Small intestine (tissue), 16 donors: ENCODE measurements at places on chromosomes 4 and X. TPM values are rescaled to one million over a fixed set of nuclear protein-coding genes. Genes with fewer than 3 reads are reported as not detected.

Gene RTL9
- 0.04 TPM for polyA plus RNA-seq

Gene MSANTD1
- 0.45 TPM for polyA plus RNA-seq

Gene MAGIX
- polyA plus RNA-seq, result 9.2 TPM

Gene PF4V1
- not detected for polyA plus RNA-seq

Gene NDNF
- 2.0 TPM for polyA plus RNA-seq

Gene SATL1
- polyA plus RNA-seq, result not detected

Gene TRAM1L1
- polyA plus RNA-seq, result 1.7 TPM

Gene CACNA1F
- polyA plus RNA-seq, result 1.7 TPM

Gene AKAP4
- not detected for polyA plus RNA-seq

Gene TCEAL8
- polyA plus RNA-seq, result 119 TPM

Gene DIAPH2
- polyA plus RNA-seq, result 6.0 TPM

Gene IQCM
- not detected for polyA plus RNA-seq

Gene SHISA3
- polyA plus RNA-seq, result 0.45 TPM

Gene GPRIN3
- 3.7 TPM for polyA plus RNA-seq

Gene KLHL5
- polyA plus RNA-seq, result 7.8 TPM

- no peak for DNase-seq
These were observed 317.9 kb downstream of the OPHN1 start for GRCh38 chrX:68115371-68115770.

GRCh38 chrX:53286171-53286570, 4.8 kb upstream of the IQSEC2 start:
- no peak for DNase-seq

- DNase-seq, result peak; percentile 10
These were observed 584.0 kb upstream of the TENM3 start for GRCh38 chr4:181659202-181659601.

DNA sequence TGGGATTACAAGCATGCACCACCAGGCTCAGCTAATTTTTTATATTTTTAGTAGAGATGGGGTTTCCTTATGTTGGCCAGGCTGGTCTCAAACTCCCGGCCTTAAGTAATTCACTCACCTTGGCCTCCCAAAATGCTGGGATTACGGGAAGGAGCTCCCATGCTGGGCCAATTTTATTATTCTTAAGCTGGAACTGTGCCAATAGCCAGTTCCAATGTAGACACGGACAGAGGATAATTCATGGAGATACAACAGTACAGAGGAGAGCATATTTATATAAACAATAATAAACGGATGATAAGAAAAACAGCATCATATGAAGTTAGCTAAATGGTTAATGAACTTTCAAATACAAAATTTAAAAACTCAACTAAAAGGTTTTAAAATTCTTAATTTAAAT, 87.8 kb downstream of the PPA2 start:
- no peak for DNase-seq

- DNase-seq, result no peak
These were observed 17.4 kb upstream of the PACRGL start for GRCh38 chr4:20682853-20683252.

DNA sequence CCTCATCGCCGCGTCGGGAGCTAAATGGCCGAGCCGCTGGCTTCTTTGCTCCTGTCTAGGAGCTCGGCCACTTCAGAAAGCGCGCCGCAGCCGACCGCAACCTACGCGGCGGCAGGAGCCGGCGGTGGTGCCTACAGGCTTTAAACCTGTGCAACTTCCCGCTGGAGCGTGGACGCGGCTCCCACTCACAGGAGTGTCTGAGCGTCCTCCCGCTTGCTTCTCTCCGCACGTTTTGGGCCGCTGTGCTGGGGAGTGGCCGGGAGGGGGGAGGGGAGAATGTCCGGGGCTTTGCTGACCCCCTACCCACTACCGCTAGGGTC, 1.0 kb downstream of the NHSL2 start:
- peak; percentile 2 for DNase-seq

DNA sequence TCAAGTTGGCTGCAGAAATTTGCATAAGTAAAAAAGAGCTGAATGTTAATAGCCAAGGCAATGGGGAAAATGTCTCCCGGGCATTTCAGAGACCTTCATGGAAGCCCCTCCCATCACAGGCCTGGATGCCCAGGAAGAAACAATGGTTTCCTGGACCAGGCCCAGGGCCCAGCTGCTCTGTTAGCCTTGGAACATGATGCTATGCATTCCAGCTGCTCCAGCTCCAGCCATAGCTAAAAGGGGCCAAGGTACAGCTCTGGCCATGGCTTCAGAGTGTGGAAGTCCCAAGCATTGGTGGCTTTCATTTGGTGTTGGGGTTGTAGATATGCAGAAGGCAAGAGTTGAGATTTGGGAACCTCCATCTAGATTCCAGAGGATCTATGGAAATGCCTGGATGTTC, 508.3 kb downstream of the SPRY1 start:
- DNase-seq, result no peak

DNA sequence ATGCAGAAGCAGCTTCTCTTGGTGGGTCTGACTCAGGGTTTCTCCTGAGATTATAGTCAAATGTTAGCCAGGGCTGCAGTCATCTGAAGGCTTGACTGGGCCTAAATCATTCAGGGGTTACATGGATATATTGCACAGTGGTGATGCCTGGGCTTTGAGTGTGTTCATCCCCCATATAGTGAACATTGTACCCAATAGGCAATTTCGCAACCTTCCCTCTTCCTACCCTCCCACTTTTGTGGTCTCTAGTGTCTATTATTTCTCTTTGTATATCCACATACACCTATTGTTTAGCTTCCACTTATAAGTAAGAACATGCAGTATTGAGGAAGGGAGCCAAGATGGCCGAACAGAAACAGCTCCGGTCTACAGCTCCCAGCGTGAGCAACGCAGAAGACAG, 90.3 kb upstream of the CAMK2D start:
- no peak for DNase-seq

DNA sequence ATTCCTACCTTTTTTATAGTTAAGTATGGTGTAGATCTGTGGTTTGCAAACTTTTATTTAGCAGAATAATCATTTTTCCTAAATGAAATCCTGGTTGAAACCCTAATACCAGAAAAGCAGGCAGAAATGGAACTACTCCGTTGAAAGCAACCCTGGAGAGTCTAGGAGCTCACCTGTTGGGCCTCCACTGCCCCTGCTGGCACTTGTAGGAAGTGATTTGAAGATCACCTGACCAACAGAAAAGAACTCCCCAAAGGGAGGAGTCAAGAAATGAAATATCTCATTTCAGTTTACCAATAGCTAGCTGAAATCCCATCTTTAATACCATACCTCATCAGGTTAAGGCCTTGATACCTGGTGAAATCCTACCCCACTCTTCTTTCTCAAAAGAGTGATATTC, 277.1 kb downstream of the KLHL13 start:
- no peak for DNase-seq

GRCh38 chr4:62096881-62097280, 896.8 kb downstream of the ADGRL3 start:
- DNase-seq, result no peak

- DNase-seq, result no peak
These were observed 257.0 kb downstream of the ASMT start for GRCh38 chrX:1871887-1872286.

DNA sequence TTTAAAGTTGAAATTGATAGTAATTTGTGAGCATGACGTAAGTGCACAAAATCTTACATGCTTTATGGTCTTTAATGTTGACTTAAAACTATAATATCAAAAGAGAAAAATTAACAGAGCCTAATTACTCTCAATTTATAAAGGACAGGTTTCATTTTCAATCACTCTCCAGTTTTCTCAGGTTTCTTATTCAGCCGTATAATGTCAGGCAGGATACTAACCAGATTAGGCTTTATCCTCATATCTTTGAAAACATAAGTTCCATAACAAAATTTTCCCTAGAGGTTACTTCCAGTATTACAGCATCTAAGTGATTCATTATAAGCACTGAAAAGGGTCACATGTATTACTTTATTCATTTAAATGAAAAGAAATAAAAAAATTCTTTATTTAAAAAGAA, 492.1 kb downstream of the PACRGL start:
- no peak for DNase-seq

DNA sequence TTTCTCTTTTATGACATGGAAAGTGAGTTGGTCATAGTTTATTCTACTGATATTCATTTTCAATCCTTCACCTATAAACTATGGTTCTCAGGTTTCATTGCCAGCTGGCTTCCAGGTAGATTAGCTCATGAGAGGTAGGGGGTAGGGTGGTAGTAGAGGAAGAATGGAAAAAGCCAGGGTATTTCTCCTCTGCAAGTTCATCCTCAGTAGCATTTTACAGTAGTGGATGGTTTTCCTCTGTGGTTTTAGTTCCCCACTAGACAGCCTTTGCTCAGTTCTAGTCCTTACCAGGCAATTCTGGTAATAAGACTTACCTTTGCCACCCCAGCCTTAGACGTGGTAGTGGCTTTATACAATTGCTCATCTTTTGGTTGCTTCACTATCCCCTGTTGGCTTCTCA, 8.9 kb upstream of the NAA11 start:
- no peak for DNase-seq

DNA sequence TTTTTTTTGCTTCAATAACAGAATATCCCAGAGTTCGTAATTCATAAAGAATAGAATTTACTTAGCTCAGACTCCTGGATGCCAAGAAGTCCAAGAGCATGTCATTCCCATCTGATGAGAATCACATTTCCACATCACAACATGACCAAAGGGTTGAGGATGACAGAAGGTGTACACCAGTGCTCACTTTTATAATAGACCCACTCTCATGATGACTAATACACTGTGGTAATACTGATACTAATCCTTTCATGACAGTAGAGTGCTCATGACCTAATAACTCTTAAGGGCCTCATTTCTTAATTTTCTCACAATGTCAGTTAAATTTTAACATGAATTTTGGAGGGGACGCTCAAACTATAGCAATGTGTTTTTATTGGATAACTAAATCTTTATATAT, 69.2 kb downstream of the ZNF732 start:
- no peak for DNase-seq

GRCh38 chrX:77415882-77416281, 31.3 kb upstream of the FGF16 start:
- DNase-seq, result no peak

DNA sequence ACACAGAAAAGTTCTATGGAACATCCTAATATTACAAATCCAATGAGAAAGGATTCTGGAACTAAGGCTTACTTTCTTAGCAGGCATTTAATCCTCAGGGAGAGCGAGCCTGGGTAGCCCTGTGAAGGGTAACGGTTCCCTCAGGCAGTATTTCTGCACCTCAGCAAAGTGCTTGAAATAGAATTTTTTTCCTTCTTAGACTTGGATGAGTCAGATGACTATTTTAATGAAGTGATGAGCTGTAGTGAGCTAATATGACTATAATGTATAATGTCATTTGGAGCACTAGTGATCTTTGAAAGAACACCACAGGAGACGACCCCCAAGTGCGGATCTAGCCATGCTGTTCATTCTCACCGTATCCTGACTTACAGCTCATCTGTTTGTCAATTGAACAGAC, 493.0 kb upstream of the FAM241A start:
- no peak for DNase-seq

- no peak for DNase-seq
These were observed 288.5 kb downstream of the FBXW7 start for GRCh38 chr4:152247271-152247975.

DNA sequence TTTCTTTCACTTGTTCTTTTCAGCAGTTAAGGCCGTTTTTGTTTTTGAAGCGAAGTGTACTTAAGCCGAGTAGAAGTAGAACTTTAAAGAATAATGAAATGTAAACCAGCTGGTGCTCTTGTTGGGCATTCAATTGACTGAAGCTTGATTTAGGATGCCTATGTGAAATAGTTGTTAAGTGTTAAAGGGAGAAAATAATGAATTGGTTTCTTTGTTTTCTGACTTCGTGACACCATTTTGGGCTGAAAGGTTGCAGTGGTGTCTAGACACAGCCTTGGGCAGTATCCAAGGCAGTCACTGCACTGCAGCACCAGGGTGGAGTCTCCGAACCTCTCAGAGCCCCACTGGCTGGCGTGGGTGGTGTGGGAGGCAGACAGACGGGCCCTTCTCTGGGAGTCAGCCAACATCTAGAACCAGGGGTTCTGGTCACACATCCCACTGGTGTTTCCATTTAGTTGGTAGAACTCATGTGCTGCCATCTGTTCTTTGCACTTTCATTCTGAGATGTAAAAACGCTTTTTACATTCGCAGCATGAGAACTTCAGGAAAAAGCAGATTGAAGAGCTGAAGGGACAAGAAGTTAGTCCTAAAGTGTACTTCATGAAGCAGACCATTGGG, 3.5 kb downstream of the UCHL1 start:
- no peak for DNase-seq

DNA sequence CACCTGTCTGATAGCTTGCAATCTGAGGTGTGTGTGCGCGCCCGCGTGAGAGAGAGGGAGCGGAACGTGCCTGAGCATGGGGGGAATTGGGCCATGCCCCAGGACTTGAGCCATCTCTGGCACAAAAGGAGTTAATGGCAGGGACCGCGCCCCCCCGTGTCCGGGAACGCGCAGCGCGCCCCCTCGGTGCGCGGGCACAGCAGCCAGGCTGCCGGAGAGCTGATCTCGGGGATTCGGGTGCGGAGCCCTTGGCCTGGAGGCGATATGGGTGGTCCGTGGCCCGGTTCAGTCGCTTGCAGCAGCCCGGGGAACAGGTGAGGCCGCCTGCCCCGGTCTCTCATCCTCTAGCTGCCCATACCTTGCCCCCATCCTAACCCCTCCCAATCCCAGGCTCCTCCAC, at the start of gene NLGN3:
Gene NLGN3 (plus strand): TSS at position 191 of the 400 bp plus-strand sequence. CDS start 2,909 bp downstream, outside the sequence.
- DNase-seq, result peak; percentile 25

GRCh38 chrX:68018248-68019203, 414.8 kb downstream of the OPHN1 start:
- DNase-seq, result no peak

DNA sequence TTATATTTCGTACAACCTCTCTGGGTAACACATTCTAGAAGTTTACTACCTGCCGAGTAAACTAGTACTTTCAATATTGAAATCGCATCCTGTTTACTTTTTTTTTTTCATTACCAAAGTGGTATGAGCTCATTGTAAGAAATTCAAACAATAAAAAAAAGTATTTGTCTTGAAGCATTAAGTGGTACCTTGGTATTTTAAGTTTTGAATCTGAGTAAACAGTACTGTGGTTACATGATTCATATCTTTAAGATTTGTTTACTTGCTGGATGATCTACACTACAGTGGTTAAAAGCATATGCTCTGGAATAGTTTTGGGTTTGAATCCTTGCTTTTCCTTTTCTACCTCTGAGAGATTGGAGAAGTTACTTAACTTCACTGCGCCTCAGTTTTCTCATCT, 3.8 kb upstream of the MMGT1 start:
- DNase-seq, result no peak

- DNase-seq, result no peak
These were observed 637.9 kb downstream of the FAT4 start for GRCh38 chr4:125952631-125953030.

DNA sequence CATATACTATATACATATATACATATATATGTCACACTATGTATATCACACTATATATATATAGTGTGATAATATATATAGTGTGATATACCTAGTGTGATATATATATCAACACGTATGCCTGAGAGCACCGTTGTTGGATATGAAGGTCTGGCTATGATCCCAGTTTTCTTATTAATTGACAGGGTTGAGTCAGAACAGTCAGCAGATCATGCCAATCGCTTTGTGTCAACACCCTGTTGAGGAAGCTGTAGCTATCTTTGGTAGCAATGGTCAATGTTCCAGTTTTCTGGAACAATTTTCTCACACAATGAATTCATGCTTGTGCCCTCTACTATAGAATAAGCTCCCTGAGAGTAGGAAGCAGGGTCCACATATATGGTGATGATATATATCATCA, 496.0 kb upstream of the AGA start:
- no peak for DNase-seq

- DNase-seq, result no peak
These were observed 960.5 kb downstream of the RPA4 start for GRCh38 chrX:97844161-97844560.

GRCh38 chr4:141757287-141757686, 120.9 kb downstream of the IL15 start:
- DNase-seq, result no peak

GRCh38 chr4:102780476-102781144, 19.8 kb upstream of the MANBA start:
- DNase-seq, result peak; percentile 78
